Activated naive CD8-positive, alpha-beta T cell treated with anti-CD3 and anti-CD28 coated beads for 36 hours (primary cell): ENCODE measurements at places on chromosomes 11 and 22.

GRCh38 chr11:104524254-104524653 lies 360.3 kb upstream of the PDGFD start:
- H3K4me3 ChIP-seq = no peak overlapping the region
- DNase-seq = no peak
- H3K36me3 ChIP-seq = no peaks in the 10 kb centered on the region
- H3K27ac ChIP-seq = no peak overlapping the region
- H3K27me3 ChIP-seq = peaks cover 5% of the 10 kb centered on the region

- H3K27me3 ChIP-seq = peaks cover 16% of the 10 kb centered on the region
- no peak for DNase-seq
- H3K36me3 ChIP-seq = no peaks in the 10 kb centered on the region
- no peak overlapping the region for H3K4me3 ChIP-seq
Measured at GRCh38 chr11:27418356-27418755, 54.2 kb downstream of the LGR4 start.

- peaks cover 11% of the 10 kb centered on the region for H3K4me1 ChIP-seq
- no peak overlapping the region for H3K27ac ChIP-seq
- peaks cover 2% of the 10 kb centered on the region for H3K36me3 ChIP-seq
- DNase-seq = no peak
- H3K27me3 ChIP-seq = no peaks in the 10 kb centered on the region
Measured at GRCh38 chr11:3156282-3156660, 8.8 kb downstream of the OSBPL5 start.

DNA sequence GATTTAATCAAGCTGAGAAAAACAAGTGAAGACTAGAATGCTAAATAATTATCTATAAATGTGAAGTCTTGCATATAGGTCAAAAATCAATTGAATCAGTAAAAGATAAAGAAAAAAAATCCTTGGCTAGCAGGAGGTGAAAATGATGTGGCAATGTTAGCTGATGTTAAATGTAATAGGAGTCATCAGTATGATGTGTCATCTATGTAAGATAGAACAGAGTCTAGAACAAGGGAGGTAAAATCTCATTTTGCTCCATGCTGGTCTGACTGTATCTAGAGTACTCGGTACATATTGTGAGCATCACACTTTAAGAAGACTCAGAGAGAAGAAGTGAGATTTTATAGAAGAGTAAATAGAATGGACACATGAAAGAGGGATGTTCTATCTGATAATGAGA lies 721.2 kb downstream of the ETS1 start:
- DNase-seq = no peak
- H3K27me3 ChIP-seq = peaks cover 24% of the 10 kb centered on the region
- H3K27ac ChIP-seq = no peak overlapping the region
- no peaks in the 10 kb centered on the region for H3K36me3 ChIP-seq
- no peaks in the 10 kb centered on the region for H3K4me1 ChIP-seq

DNA sequence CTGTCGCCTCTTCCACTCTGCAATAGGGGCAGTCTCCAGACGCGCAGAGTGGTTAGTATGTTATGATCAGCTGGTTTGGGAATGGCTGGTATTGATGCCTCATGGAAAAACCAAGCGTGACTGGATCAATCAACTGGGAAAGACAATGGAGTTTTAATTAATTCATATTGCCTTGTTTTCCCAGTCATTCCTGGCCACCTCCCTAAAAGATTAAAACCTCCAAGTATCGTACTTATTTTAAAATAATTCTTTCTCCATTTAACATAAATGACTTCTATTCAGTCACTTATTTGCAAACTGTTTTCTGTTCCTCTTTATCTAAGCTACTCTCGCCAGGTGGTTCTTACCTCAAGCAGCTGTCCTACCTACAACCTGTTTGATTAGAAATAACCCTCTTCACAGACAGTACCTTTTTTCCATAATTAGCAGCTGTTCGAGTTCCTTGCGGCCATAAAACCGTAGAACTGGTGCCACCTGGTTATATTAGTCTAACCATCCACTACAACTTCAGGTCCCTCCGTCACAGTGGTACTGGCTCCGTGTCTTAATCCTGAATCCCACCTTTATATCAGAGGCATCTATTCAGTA lies 898 bp downstream of the ZNF215 start:
- no peak for DNase-seq
- peaks cover 2% of the 10 kb centered on the region for H3K36me3 ChIP-seq
- no peak overlapping the region for H3K27ac ChIP-seq
- peaks cover 59% of the 10 kb centered on the region for H3K27me3 ChIP-seq
- peak overlapping the region; percentile 82 for H3K4me3 ChIP-seq
- peaks cover 14% of the 10 kb centered on the region for H3K4me1 ChIP-seq

- no peak overlapping the region for H3K27ac ChIP-seq
- no peak overlapping the region for H3K4me3 ChIP-seq
- no peaks in the 10 kb centered on the region for H3K27me3 ChIP-seq
- no peak for DNase-seq
- peaks cover 25% of the 10 kb centered on the region for H3K4me1 ChIP-seq
Measured at GRCh38 chr11:57776577-57777210, 15.1 kb downstream of the CTNND1 start.

DNA sequence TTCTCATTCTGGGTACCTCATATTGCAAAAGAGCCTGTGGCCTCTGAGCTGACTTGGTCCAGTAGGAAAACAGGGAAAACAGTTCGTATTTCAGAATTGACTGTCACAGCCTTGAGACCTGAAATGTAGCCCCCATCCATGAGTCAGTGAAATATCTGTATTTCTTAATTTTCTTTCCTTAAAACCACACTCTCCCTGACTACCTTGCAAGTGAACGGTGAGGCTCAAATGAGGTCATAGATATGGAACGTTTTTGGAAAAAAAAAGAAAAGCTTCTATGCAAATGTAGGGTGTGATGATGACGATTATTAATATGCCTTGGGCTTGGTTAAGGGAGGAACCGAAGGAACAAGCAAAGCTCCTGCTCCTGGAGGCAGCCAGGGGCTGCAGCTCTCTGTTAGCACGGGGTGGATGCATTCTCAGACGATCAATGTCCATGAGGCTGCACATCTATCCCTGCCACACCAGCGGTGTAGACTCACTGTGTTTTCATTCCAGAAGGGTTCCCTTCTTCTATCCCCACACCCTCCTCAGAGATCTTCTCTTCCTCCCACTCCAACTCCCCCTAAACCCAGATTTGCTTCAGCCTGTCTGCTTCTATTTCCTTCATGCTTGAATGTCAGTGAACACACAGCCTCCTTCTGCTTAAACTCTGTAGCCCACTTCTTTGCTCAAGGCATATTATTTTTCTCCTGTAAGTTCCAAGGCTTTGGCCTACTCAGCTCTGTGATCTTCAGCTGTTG lies 29.2 kb upstream of the SCN3B start:
- H3K27me3 ChIP-seq = no peaks in the 10 kb centered on the region
- H3K27ac ChIP-seq = no peak overlapping the region
- peaks cover 19% of the 10 kb centered on the region for H3K4me1 ChIP-seq
- no peaks in the 10 kb centered on the region for H3K36me3 ChIP-seq
- DNase-seq = no peak
- H3K4me3 ChIP-seq = no peak overlapping the region

- DNase-seq = no peak
- H3K36me3 ChIP-seq = no peaks in the 10 kb centered on the region
- no peaks in the 10 kb centered on the region for H3K27me3 ChIP-seq
- no peak overlapping the region for H3K27ac ChIP-seq
Measured at GRCh38 chr22:49756676-49757075, 71.0 kb downstream of the BRD1 start.

DNA sequence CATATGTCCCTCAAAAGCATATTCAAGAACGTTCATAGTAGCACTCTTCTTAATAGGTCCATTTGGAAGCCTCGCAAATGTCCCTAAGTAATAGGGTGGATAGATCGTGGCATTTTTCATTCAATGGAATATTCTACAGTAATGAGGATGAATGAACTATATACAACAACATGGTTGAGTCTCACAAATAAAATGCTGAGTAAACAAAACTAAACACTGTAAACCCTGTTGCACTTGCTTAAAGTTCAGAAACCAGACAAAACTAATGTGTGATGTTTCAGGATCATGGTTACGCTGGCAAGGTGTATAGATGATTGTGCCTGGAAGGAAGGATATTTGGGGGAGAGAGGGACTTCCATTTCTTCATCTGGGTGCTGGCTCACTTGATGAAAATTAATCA lies 90.4 kb upstream of the RASSF10 start:
- no peak overlapping the region for H3K4me3 ChIP-seq
- no peaks in the 10 kb centered on the region for H3K36me3 ChIP-seq
- no peaks in the 10 kb centered on the region for H3K4me1 ChIP-seq
- H3K27ac ChIP-seq = no peak overlapping the region
- H3K27me3 ChIP-seq = peaks cover 24% of the 10 kb centered on the region

DNA sequence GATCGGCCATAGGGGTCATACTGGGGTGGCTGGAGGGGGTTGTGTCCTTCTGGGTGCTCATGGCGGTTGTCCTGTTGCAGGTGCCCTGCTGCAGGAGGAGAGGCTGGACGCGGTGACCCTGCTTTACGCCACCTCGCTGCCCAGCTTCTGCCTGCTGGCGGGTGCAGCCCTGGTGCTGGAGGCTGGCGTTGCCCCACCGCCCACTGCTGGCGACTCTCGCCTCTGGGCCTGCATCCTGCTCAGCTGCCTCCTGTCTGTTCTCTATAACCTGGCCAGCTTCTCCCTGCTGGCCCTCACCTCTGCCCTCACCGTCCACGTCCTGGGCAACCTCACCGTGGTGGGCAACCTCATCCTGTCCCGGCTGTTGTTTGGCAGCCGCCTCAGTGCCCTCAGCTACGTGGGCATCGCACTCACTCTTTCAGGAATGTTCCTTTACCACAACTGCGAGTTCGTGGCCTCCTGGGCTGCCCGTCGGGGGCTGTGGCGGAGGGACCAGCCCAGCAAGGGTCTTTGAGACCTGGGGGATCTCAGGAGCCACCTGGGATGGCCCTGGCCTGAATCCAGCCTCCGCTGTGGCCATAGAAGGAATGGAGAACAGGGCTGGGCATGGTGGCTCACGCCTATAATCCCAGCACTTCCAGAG lies 11.1 kb downstream of the SLC35E4 start:
- no peaks in the 10 kb centered on the region for H3K27me3 ChIP-seq
- H3K27ac ChIP-seq = no peak overlapping the region
- H3K36me3 ChIP-seq = peaks cover 6% of the 10 kb centered on the region
- H3K4me3 ChIP-seq = no peak overlapping the region
- peaks cover 34% of the 10 kb centered on the region for H3K4me1 ChIP-seq

DNA sequence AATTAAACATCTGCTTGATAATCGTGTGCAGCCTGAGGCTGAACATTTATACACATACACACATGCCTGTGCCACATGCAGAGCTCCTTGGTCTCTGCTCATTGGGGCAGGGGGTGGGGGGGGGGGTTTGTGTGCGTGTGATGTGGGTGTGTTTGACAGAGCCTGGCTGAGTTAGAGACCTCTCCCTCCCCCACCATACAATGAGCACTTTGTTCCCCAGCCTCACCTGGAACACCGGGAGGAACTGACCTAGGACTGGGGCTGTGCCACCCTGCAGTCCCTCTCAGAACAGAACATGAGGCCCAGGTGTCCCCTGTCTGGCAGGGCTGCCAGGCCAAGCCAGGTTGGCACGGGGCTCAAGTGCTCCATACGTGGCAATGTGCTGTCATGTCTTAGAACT lies 96.6 kb downstream of the TP53I11 start:
- DNase-seq = no peak
- H3K36me3 ChIP-seq = no peaks in the 10 kb centered on the region
- peaks cover 23% of the 10 kb centered on the region for H3K27me3 ChIP-seq
- peaks cover 5% of the 10 kb centered on the region for H3K4me1 ChIP-seq
